C1 segment of cervical spinal cord (tissue), 14 donors: ENCODE measurements at places on chromosomes 3 and 15.
A peak's percentile ranks its signal among the peaks of the same experiment; 100 is the strongest.

DNA sequence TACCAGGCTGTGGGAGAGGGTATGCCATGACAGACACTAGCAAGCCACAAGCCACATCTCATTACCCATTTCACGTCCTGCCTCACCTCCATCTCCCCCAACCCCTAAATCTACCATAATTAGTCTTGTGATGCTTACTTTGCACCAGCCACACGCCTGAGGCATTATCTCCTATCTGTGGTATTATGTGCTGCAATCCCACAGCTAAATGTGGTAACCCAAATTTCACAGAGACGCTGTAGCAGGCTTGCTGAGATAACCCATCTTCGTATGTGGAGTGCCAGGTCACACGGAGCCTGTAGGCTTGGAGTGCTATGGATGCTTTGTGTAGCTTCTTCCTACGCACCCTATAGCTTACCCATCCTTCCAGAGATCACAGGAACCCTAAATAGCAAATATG is 256.7 kb upstream of the KCNH8 start:
- no peak for DNase-seq

- no peak for DNase-seq
Observed at GRCh38 chr3:31095255-31095654, 200.8 kb upstream of the GADL1 start.

DNA sequence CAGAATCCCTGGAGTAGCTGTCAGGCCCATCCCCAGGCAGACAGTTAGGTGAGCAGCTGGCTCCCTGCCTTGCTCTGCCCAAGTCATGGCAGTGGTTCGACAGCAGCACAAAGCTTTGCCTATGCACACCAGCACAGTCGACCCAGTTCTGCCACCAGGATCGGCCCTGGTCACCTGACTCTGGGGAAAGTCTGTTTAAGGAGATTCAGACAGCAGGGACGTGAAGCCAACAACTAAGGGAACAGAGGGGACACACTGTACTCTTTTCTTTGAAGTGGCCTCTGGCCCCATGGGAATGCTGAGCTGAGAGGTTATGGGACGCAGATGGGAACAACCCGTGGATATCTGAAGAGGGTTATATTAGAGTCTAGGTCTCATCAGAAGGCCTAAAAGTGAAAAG is 134.8 kb downstream of the CHDH start:
- DNase-seq = no peak

DNA sequence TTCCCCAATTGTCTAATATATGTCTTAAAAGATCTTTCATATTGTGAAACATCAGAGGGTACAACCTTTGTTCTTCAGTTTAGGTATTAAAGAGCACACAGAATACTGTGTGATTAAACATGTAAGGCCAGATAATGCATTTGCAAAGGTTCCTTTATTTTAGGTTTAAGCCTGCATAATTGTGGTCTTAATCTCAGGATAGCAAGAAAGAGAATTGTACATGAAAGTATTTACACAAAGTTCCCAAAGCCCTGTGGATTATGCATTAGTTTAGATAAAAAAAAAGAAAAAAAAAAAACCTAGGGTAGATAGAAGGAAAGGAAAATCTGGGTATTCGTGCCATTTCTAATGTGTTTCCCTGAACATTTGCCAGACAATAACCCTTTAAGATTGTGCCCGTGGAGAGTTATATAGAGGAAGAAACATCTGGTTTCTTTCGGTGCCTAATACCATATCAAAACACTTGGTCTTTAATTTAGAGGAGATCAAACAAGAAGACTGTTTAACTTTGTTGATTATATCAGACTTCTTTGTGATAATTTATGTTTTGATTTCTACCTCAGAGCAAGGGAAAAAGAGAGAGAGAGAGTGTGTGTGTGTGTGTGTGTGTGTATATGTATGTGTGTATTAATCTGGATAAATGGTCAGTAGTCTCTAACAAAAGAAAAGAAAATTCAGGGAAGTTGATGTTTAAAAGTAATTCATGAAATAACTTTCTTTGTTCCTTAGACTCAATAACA is 139.6 kb upstream of the CGNL1 start:
- no peak for DNase-seq

- DNase-seq = no peak
Observed at GRCh38 chr15:65761210-65761926, 30.7 kb downstream of the DENND4A start.

GRCh38 chr3:15436246-15436645 is 8.8 kb downstream of the EAF1 start:
- DNase-seq = no peak

- DNase-seq = peak; percentile 42
Observed at GRCh38 chr3:27483117-27484014, 818 bp downstream of the SLC4A7 start.

DNA sequence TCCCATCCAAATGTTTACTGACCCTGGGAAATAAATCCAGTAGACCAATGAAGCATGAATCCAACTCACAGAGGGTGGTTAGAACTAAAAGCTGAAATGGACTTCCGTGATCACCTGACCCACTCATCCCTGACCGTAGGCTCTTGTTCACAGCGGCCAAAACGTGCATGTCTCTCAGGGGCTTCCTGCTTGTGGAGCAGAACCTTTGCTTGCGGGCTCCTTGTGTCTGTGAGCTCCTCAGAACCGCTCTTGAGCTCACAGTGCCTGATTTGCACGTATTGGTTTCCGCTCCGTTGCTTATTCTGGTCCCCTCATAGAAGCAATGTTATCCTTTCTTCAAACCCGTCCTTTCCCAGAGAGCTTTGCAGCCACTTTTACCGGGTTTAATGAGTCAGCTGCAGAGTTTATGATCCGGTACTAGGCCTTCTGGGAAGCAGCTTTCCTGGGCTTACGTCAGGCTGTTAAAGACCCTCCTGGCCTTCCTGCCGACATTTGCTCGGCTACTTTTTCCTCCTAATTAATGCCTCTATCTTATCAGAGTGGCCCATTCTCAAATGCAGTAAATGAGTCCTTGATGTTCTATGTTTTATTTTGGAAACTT is 35.4 kb downstream of the LIPC start:
- no peak for DNase-seq
